ENCODE measurements at places on chromosomes 2 and 18.
A peak's percentile ranks its signal among the peaks of the same experiment; 100 is the strongest.

DNA sequence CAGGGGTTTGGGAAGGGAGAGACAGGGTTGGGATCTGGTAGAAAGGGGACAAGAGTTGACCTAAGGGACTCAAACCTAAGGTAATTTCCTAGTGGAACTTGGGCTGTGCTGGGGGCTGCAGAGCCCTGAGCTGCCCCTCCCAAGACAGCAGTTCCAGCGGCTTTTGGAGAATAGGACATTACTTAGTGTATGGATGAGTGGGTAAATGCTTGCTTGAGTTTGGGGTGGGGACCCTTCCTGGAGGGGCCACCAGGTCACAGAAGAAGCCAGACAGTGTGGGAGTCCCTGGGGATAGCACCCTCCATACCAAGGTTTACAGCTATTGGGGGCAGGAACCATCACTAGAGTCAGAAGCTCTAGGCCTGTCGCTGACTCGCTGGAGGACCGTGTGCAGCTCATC lies 111.5 kb downstream of the CAPN13 start:
- DNase-seq = no peak

DNA sequence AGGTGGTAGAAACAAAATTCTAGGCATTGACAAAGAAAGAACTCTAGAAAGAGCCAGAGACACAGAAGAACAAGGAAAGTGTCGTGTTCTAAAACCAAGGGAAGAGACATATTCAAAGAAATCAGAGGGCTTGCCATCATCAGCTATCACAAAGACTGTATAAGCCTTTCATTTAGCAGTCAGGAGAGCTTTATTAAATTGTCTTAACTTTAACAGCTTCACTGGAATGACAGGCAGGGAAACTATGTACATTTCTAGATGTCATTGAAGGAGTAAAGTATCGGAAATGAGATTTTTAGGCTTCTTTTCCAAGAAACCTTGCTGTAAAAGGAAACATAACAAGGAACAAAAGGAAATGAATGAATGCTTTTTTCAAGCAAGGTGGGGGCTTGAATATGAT lies 15.8 kb downstream of the KYNU start:
- DNase-seq = no peak

DNA sequence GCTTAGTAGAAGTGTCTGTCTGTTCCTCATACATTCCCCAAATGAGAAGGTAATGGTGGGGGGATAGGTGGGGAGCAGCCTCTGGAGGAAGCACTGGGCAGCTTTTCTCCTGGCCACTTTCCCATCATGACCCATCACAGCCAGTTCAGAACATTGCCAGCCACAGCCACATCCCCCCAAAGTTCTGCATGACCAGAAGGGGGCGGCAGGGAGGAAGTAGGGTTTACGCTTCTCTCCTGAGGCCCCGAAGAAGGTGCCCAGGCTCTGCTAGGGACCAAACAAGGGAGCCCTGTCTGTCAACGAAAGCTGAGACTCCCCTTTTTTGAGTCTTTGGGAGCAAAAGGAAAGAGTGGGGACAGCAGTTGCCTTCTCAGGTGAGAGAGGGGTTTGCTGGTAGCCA lies 7.7 kb downstream of the IGFBP5 start:
- DNase-seq = no peak

- DNase-seq = peak; percentile 56
Observed at GRCh38 chr2:235551965-235552364, 58.1 kb downstream of the AGAP1 start.

DNA sequence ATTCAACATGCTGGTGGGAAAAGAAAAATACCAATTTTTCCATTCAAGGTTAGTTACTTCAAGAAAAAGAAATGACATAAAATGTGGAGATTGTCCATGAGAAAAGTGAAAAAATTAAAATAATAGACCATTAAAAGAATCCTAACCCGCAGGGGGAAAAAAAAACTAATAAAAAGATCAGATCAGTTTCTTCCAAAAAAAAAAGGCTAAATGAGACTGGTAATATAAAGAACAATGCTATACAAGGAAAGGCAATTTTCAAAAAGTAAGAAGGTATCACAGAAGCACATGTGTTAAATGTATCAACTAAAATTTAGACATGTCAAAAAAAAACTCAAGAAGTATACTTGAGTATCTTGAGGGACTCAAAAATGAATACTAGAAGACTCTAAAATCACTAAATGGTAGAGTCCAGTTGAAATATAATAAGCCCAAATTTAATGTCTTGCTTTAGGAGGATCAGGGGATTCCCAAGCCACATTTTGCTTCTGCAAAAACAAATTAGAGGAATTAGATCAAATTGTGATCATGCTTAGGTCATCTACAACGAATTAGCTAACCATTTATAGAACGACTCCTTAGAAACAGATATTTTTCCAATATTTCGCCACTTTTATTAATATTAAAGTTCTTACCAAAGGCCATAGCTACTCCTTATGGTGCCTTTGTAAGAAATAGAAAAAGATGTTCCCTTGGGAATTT lies 35.8 kb upstream of the GLS start:
- DNase-seq = no peak

- no peak for DNase-seq
Observed at GRCh38 chr2:7691961-7692656, 774.9 kb downstream of the RNF144A start.

GRCh38 chr18:76494231-76495005 lies 624 bp downstream of the ZNF516 start:
- peak; percentile 81 for DNase-seq

GRCh38 chr2:175742367-175742766 lies 259.7 kb downstream of the LNPK start:
- no peak for DNase-seq

DNA sequence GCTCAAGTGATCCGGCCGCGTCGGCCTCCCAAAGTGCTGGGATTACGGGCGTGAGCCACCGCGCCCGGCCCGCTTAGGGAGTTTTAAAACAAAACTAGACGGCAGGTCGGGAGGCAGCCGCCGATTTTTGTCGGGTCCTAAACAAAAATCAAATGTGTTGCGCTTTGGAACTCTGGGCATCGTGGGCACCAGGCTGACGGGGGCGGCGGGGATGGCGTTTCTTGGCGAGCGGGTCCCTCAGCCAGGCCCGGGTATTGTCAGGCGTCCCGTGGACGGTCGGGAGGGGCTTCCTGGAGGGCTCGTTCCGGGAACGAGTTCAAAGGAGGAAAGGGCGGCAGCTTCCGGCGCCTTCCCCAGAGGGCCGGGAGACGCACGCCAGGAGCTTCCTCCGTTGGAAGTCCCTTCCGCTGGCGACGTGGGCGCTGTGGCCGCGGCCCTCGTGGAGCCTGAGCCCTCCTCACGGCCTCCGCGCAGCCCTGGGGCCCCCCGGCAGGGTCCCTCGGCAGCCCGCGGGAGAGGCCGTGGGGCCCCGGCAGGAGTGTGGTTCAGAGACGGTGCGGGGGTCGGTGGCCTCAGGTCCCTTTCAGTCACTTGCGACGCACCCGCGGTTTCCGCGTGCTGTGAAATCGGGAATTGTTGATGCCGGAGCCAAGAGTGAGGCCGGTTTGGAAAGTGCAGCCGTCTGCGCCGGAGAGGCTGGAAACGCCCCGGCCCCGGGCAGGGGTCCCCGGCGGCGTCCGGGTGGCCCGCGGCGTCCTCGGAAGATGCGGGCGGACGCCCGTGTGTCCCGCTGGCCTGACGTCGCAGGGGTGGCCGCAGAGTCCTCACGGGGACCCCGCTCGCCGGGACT lies 59.3 kb downstream of the EMILIN2 start:
- peak; percentile 77 for DNase-seq

GRCh38 chr2:193837111-193837738 lies 1642.5 kb upstream of the TMEFF2 start:
- DNase-seq = no peak

DNA sequence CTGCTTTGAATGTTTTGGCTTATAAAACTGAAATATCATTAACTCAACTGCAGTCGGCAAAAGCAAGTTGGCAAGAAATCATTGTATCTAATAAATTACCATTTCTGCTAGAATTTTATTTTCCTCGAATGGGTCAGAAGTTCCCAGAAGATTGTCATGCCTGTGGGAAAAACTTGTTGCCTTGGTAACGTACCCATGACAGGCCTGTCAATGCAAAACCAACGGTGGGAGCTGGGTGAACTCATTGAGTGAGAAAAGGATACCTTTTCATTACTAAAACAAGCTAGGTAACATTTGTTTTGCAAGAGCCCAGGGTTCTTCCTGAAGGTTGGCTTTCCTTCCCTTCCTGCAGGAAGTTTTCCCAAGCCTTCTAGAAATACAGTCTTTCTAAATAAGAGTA lies 9.5 kb downstream of the PLB1 start:
- no peak for DNase-seq

DNA sequence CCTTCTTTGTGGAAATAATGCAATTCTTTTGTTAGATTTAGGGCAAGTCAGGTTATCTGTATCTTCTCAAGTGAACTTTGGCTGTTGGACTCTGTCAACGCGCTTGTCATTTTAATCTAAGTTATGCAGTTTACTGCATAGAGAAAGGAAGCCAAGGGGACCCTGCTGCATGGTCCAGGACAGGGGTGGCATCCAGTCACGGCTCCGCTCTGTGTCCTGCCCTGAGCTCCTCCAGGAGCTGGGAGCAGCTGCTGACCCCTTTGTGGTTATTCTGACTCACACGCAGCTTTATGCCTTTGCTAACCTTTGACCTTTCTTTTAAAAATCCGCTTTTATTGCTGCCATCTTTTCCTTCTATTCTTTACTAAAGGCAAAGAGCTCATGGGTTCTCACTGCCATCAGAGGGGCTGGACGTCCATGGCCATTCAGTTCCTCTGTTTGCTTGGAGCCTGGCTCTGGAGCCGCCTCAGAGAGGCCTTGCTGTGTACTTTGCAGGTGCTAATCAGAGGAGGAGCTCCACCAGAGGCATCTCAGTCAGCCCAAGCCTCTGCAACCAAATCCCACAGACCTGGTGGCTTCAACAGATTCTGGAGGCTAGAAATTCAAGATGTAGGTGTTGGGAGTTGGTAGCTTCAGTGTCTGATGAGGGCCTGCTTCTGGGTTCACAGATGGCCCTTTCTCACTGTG lies 39.3 kb downstream of the SNTG2 start:
- DNase-seq = no peak

DNA sequence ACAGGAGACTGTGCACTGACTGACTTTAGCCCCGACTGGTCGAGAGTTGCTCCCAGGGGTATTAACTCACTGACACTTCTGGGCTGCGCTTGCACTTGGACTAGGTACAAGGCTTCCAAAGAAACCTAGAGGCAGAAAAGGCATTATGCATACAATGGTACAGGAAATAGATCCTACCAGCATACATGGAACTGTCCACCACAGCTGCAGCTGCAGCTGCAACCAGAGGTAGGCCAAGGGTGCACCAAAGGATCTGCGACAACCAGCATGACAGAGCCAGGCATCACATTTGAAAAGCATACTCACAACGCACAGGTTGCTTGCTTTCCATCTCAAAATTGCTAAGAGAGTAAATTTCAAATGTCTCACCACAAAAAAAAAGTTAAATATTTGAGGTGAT lies 22.6 kb upstream of the PGAP1 start:
- DNase-seq = no peak

GRCh38 chr2:98775146-98775986 lies 44.4 kb upstream of the MGAT4A start:
- DNase-seq = peak; percentile 49

DNA sequence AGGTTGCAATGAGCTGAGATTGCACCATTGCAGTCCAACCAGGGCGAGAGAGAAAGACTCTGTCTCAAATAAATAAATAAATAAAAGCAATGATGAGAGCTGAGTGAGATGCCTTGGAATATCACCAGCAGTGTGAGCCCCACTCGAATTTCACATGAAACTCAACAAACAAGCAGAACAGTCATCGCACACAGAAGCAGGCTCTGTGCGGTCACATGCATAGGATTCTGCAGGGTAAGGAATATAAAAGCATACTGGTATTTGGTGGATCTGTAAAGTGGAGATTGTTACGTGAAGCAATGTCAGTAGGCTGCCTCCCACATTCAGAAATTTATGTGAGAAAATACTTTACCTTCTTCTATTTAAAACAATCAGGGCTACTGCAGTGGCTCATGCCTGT lies 18.0 kb upstream of the AP1S3 start:
- DNase-seq = no peak

GRCh38 chr2:31446848-31447247 lies 32.3 kb upstream of the XDH start:
- no peak for DNase-seq

DNA sequence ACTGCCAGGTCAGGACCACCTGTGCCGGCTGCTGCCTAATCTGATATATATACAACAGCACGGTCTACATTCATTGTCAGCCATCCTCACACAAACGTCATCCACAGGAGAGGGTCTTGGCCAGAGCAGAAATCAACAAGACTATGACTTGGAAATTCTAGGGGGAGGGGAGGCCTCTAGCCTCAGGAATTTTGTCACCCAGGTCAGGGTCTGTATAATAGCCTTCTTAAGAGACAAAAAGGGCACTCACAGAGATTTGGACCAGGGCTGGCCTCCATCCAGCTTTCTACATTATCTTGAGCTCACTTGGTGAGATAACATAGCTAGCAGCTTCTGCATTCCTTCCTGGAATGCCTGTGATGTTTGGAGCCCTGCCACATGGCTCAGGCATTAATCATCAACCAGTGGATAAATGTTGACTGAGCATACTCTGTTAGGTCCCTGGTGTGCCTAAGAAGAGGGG lies 50.4 kb upstream of the CTIF start:
- DNase-seq = peak; percentile 56

GRCh38 chr2:207854484-207855440 lies 85.1 kb upstream of the FZD5 start:
- no peak for DNase-seq

DNA sequence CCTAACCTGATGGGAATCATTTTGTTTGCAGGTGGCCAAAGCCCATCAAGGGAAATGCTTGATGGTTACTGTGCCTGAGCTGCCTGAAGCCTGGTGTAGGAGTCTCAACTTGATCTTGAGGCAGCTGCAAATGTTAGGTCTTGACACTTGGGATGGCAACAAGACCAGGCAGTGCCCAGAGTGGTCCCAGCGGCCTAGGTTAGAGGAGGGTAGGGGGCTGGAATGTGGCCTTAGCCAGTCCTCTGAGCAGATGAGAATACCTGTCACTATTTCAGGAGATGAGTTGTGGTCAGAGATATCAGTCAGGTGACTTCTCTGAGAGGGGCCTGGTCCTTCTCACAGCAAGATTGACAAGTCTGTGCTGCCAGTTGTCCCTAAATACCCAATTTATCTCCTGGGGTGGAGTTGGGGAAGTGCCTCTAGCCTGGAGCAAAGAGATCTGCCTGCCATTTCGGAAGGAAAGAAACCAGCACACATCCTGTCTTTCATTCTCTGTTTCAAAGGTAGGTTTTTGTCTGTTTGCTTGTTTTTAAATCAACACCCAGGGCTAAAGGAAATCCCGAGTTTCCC lies 13.4 kb downstream of the SPTBN1 start:
- DNase-seq = no peak

- no peak for DNase-seq
Observed at GRCh38 chr2:22854588-22854987, 530.4 kb upstream of the KLHL29 start.

Measured in right hindlimb (tissue), 1 donor.